Upper lobe of right lung (tissue), 1 donor: ENCODE measurements at places on chromosomes 1 and 21. TPM values are rescaled to one million over a fixed set of nuclear protein-coding genes. Genes with fewer than 3 reads are reported as not detected.

- H3K36me3 ChIP-seq, result no peaks in the 10 kb centered on the region
- H3K27me3 ChIP-seq, result no peaks in the 10 kb centered on the region
- H3K4me3 ChIP-seq, result no peak overlapping the region
- H3K27ac ChIP-seq, result no peak overlapping the region
- DNase-seq, result no peak
Observed at GRCh38 chr1:221722254-221723017, 19.5 kb downstream of the DUSP10 start.

- no peaks in the 10 kb centered on the region for H3K27me3 ChIP-seq
- no peak for DNase-seq
- no peaks in the 10 kb centered on the region for H3K36me3 ChIP-seq
- H3K27ac ChIP-seq, result no peak overlapping the region
- no peak overlapping the region for H3K4me3 ChIP-seq
Observed at GRCh38 chr1:198019126-198019525, 102.0 kb downstream of the LHX9 start.

PAQR6 gene
- total RNA-seq, result 1.9 TPM

DNA sequence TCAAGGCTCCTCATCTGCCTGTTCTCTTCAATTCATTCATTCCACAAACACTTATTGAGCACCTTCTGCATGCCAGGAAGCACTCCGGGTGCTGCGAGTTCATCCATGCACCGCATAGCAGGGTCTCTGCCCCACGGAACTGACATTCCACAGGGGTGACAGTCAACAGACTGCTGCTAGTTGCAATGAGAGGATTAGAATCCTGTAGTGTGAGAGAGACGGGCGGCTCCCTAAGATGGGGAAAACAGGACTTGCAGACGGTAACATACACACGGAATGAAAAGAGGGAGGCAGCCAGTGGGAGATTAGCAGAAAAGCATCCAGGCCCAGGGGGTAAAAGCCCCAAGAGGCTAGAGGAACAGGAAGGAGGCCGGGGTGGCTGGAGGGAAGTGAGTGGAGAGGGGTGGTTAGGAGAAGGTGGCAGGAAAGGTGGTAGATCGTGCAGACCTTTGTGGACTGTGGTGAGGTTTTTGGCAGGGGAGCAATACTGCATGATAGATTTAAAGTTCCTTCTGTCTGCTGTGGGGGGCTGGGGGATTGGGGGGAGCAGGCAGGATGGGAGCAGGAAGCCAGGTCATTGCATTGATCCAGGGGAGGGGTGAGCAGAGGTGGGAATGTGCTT is 6.6 kb downstream of the TNFRSF8 start:
- H3K27ac ChIP-seq, result no peak overlapping the region
- H3K4me3 ChIP-seq, result no peak overlapping the region
- H3K36me3 ChIP-seq, result no peaks in the 10 kb centered on the region
- H3K27me3 ChIP-seq, result peaks cover 26% of the 10 kb centered on the region
- H3K4me1 ChIP-seq, result peaks cover 7% of the 10 kb centered on the region
- no peak for DNase-seq

- H3K27me3 ChIP-seq, result no peaks in the 10 kb centered on the region
- no peak for DNase-seq
- H3K4me1 ChIP-seq, result peaks cover 19% of the 10 kb centered on the region
- no peaks in the 10 kb centered on the region for H3K36me3 ChIP-seq
- no peak overlapping the region for H3K27ac ChIP-seq
- H3K4me3 ChIP-seq, result no peak overlapping the region
Observed at GRCh38 chr1:116420417-116421200, 47.6 kb downstream of the ATP1A1 start.

OLIG2 gene
- total RNA-seq, result not detected

CACHD1 gene
- total RNA-seq, result 31.8 TPM

- no peak for DNase-seq
- H3K27ac ChIP-seq, result no peak overlapping the region
- H3K27me3 ChIP-seq, result no peaks in the 10 kb centered on the region
- H3K4me1 ChIP-seq, result peaks cover 9% of the 10 kb centered on the region
Observed at GRCh38 chr21:17780539-17780938, 38.6 kb downstream of the C21orf91 start.

GBP7 gene
- 0.32 TPM for total RNA-seq

- no peaks in the 10 kb centered on the region for H3K36me3 ChIP-seq
- H3K4me3 ChIP-seq, result no peak overlapping the region
- H3K4me1 ChIP-seq, result peaks cover 24% of the 10 kb centered on the region
- H3K27ac ChIP-seq, result no peak overlapping the region
- H3K27me3 ChIP-seq, result no peaks in the 10 kb centered on the region
Observed at GRCh38 chr1:8567146-8567545, 249.2 kb downstream of the SLC45A1 start.

DNA sequence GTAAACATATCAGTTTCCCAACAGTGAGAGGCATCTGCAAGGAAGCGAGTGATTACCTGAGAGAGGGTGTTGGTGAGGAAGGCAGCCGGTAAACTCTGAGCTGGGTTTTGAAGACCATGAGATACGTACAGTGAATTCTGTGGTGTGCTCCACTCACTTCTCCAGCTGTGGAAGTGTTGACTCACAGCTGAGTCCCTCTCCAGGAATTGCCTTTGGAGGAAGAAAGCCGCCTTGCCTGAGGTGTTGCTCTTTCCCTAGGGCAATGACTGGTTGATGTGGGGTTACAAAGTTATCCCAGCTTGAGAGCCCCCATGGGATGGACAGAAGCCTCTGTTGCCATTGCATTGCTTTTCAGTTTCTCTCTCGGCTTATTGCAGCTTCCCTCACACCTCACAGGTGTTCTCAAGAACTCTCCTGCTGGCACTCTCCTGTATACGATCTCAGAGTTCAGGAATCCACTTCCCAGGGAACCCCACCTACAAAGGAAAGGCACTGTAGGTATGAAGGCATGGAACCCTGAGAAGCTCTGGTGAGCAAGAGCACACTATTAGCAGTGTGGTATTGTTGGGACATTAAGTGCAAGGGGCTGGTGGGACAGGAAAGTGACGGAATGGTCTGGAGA is 10.8 kb downstream of the NHLH1 start:
- H3K27me3 ChIP-seq, result no peaks in the 10 kb centered on the region
- no peak overlapping the region for H3K4me3 ChIP-seq
- peaks cover 11% of the 10 kb centered on the region for H3K4me1 ChIP-seq
- no peaks in the 10 kb centered on the region for H3K36me3 ChIP-seq

DNA sequence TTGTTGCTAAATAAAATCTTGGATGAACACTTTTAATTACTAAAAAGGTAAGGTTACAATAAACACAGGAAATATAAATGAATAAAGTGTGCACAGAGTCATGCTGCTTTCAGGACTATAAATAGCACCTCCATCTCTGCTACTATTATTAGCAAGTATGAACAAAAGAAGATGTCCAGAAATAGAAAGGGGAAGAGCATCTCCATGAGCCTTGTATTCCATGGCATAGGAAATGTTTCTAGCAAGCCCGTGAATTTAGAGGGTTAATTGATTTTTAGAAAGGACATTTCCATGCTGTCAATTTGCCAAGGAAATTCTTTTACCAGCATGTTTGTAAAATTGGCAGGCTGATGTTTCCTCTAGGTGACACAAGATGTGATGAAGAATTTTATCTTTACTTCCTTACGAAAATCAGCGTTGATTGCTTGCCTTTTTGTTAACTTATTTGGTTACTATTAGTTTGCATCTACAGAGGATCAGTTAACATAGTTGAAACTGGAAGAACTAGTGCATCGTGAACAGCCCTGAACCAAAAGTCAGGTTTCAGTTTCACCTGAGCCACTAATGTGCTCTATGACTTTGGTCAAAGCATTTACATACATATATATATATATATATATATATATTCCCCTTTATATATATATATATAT is 45.3 kb downstream of the NR5A2 start:
- no peak overlapping the region for H3K27ac ChIP-seq
- H3K27me3 ChIP-seq, result no peaks in the 10 kb centered on the region
- DNase-seq, result no peak

TTC22 gene
- 7.1 TPM for total RNA-seq

- no peak overlapping the region for H3K27ac ChIP-seq
- H3K36me3 ChIP-seq, result no peaks in the 10 kb centered on the region
- no peaks in the 10 kb centered on the region for H3K27me3 ChIP-seq
- DNase-seq, result no peak
- H3K4me3 ChIP-seq, result no peak overlapping the region
Observed at GRCh38 chr1:189697113-189697512, 780.6 kb downstream of the BRINP3 start.

TMCC2 gene
- total RNA-seq, result 4.8 TPM

- no peaks in the 10 kb centered on the region for H3K36me3 ChIP-seq
- peaks cover 5% of the 10 kb centered on the region for H3K27me3 ChIP-seq
- no peak overlapping the region for H3K27ac ChIP-seq
- H3K4me1 ChIP-seq, result no peaks in the 10 kb centered on the region
Observed at GRCh38 chr1:38829368-38829767, 30.2 kb downstream of the RRAGC start.
